ENCODE measurements at places on chromosomes 12 and 14.
A peak's percentile ranks its signal among the peaks of the same experiment; 100 is the strongest.

DNA sequence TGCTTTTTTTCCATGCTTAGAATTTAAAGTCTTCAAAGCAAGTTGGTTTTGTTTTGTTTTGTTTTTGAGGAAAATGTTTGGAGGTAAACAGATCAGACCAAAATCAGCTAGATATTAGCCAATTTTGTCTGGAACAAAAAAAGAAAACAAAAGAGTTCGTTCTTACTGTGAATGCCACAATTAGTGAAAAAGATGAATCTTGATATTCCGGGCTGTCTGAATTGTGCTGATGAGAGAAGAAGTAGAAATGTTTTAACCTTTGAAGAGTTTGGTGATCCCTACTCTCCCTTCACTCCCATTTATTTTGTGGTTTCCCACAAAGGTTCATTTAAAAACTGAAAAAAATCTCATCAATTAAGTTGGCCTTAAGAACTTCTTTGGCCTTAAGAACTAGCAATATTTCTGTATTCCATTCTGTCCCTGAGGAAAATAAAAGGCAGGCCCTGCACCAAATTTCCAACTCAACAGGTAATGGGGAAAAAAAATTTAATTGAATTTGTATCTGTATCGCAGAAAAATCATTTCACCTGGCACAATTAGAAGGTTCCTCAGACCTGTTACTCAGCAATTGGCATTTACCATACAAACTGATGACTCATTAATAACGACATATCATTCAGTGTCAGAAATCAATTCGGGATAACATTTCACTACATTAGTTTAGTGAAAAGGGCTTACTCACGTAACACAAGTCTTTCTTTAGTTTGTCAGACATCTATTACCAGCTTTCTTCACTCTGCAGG, 562 bp upstream of the GLIPR1L2 start:
- DNase-seq, result no peak

- no peak for DNase-seq
Observed at GRCh38 chr14:97851428-97851995, 1054.3 kb downstream of the VRK1 start.

DNA sequence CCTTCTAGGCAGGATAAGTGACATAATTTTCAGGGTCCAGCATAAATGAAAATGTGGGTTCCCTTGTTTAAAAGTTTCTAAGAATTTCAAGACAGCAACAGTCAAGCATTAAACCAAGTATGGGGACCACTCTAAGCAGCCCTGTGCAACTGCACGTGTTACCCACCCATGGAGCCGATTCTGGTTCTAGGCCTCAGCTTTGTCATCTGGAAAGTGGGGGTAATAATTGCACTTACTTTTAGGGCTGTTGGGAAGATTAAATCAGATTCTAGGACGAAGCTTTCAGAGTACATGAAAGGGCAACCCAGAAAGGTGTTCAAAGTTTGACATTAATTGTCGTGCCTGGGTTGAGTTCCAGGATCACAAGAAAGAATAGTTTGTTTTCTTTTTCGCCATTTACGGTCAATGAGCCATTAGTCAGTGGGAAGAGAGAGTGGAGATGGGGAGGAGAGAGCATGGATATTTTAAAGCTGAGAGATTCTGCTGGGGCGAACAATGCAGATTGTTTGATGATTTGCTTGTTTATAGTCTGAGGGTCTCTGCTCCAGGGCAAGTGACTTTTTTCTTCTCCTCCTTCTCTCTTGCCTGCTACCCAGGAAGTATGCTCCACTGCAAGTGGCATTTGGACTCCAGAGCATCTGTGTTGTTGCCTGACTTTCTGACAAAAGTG, 10.7 kb upstream of the PPFIBP1 start:
- DNase-seq, result no peak

DNA sequence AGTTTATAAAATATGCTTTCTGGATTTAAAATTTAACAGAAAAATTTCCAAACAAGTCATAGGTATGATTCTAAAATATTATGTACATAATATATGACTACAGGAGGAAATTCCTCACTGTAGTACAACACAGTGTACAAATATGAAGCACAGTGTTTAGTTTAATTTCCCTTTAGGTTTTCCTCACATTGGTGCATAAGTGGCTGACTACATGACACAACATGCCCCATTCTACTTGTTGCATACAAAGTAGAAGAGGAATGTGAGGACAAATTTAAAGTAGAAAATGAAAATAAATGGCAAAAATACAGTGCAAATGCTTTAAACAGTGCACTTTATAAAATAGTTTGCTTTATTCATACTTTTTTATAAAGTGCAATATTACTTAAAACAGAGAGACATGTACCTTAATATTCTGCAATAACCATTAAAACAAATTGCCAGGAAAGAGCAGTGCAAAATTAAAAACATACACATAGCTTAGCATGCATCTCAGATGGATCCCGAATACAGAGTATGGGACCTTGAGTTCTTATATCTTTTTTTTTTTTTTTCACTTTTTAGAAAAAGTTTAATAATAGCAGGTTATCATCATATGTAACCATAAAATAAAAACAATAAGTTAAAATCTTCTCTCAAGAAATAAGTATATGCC, 54.8 kb upstream of the TTC7B start:
- no peak for DNase-seq

DNA sequence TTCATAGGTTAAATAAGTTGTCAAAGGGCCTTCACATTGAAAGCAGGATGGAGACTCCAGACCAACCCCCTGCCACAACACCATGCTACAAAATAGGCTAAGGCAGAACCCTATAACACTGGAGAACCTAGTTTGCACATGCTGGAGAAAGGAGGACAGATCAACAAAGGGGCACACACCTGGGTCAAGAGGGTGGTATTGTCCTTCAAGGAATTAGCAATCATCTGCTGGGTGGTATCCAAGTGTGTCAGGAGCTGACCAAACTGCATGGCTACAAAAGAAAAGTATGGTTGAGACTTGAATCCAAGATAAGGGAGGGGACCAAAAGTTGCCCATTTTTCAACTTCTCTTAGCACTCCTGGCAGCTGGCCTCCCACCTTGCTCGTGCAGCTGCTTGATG, 9.2 kb downstream of the MBD6 start:
- no peak for DNase-seq

GRCh38 chr12:116714175-116714574, 23.7 kb downstream of the SPRING1 start:
- no peak for DNase-seq

- no peak for DNase-seq
Observed at GRCh38 chr12:6866163-6866919, 990 bp upstream of the TPI1 start.

DNA sequence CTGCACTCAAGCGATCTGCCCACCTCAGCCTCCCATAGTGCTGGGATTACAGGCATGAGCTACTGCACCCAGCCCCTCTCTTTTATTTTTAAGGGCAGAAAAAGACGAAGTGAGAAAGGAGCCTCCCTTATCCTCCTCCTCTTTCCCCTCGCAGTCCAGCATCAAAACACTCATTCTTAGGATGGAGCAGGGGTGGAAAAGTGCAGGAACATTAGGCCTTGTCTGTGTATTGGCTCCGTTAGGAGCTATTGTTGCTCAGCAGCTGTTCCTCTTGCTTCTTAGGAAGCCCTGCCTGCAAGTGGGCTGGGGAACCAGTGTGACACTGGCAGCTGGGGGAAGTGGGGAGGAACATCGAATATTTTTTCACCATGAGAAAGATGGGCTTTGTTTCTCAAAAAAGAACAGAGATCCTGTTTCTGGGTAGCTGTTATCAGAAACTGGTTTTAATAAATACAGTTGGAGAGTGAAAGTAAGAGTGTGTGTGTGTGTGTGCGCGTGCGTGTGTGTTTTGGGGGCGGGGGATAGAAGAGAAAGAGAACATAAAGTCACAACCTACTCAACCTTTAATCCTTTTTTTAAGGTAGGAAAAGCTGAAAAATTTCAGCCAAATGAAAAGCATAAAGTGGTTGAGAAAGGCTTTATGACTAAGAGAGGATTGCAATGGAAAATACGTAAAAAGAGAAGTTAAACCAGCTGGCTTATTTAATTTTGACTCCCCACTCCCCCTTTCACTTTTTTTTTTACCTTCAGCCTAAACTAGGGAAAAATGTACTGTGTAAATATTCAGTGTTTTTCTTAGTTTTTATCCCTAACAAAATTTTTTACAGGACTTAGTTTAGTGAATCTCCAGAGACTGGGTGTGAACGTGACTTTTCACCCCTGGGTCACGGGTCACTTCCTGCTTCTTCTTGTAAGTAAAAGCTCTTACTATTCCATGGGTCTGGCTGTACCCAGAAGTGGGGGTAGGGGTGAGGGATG, 197.2 kb upstream of the PLEKHG7 start:
- DNase-seq, result peak; percentile 34

DNA sequence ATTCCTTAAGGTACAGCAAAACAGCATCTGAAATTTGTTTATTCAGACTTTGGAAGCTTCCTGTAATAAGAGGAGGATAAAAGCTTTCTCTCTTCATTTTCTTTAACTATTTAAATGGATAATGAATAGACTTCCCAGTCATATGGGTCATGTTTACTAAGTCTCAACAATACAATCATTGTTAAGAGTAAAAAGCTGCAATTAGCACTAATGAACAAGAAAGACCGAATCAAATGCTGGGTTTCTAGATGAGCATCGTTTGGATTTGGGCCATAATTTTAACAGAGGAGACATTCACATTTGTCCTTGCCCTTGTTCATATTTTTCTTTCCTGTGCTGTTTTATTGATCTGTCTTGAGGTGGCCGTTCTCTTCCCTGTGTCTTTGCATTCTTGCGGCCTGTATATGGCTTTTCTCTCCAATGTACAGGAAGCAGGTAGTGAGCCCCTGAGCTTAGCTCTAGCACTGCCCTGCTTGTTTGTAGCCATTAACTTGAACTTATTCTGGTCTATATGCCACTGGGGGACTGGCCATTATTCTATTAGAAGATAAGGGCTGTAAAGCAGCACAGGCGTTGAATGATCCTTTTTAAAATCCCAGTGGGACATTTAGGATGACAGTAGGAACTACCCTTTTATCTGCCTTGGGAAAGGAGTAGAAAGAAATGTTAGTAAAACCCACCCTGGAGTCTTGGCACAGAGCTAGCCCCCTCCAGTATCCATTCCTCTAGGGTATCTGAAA, 34.6 kb downstream of the ABHD12B start:
- no peak for DNase-seq

DNA sequence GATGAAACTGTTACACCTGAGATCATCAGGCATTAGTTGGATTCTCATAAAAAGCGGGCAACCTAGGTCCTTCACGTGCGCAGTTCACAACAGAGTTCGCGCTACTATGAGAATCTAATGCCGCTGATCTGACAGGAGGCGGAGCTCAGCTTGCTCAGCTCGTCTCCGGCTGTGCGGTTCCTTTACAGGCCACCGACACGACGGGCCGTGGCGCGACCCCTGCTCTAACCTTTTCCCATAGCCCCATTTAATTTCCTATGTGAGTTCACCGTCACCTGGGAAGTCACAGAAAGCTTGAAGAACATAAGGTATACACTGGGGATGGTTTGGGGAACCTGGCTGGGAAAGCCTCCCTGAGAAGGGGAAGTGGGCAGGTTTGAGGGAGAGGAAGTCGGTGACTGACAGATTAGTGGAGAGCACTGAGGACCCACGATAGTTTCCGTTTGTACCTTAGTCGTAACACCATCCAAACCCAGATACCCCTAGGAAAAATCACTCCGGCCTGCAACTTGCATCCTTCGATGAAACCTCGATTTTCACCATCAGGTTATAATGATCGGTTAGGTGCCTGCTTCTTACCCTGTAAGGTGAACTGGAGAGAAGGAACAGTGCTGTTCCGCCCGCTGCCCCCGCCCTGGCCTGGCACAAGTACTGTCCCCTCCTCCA, 2.8 kb upstream of the AAAS start:
- peak; percentile 30 for DNase-seq

- no peak for DNase-seq
Observed at GRCh38 chr14:24074625-24075484, 3.5 kb downstream of the CPNE6 start.

GRCh38 chr12:105455261-105455660, 124.8 kb downstream of the C12orf75 start:
- no peak for DNase-seq

GRCh38 chr12:22211128-22211527, 123.4 kb downstream of the ST8SIA1 start:
- no peak for DNase-seq

GRCh38 chr12:106791531-106791930, 17.0 kb downstream of the RIC8B start:
- DNase-seq, result no peak

DNA sequence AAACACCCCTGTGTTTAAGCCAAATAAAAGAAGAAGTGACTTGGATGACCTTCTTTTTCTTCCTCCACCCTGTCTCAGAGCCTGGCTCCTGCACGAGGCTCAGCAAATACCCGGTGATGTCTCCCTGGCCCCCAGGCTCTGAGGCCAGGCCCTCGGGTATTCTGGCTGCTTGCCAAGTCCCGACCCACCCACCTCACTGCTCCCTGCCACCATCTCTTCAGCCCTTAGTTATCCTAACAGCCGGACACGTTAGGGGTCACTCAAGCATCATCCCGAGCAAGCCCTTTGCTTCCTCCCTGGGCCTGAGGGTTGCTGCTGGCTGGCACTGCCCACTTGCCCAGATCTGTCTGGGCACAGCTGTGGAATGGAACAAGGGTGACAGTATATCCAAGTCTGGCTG, 7.2 kb downstream of the RPS6KL1 start:
- no peak for DNase-seq

- DNase-seq, result no peak
Observed at GRCh38 chr12:2543801-2544200, 251.0 kb upstream of the FKBP4 start.

- DNase-seq, result no peak
Observed at GRCh38 chr12:123763093-123763492, 992 bp downstream of the DNAH10 start.

DNA sequence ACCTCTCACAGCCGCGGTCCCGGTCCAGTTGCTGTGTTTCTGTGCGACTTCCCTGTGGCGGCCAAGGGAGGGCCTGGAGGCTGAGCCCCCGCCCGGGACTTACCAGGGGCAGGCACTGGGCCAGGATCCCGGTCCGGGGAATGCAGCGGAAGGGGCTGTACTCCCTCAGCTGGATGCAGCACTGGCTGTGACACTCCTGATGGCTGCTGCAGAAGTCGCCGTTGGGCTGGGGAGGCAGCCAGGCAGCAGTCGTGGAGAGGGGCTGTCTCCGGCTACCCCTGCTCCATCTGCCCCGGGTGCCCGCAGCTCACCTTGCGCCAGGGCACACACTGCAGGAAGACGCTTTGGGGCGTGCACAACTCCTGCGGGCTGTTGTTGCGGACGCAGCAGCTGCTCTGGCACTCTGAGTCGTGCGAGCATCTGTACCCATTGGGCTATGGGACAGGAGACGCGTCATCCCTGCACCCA, 6.2 kb downstream of the LRCOL1 start:
- DNase-seq, result no peak

GRCh38 chr14:72612041-72612440, 281.9 kb downstream of the DPF3 start:
- DNase-seq, result no peak

GRCh38 chr14:35969310-35969709, 143.2 kb downstream of the BRMS1L start:
- DNase-seq, result no peak

DNA sequence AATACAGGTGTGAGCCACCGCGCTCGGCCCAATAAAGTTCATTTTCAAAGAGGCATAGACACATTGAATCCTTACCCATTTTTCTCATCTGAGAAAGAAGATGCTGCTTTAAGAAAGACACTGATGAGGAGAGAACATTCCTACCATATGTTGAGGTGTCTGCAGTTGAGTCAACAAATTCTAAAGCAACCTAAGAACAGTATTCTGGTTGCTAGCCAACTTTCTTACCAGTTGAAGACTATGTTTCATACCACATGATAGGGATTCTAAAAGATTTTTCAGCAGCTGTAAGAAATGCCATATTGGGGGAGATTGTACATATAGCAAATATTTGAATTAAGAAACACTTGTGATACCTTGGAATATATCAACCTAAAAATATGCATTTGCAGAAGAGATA, 160.1 kb downstream of the SRGAP1 start:
- DNase-seq, result no peak

- no peak for DNase-seq
Observed at GRCh38 chr14:58822856-58823255, 185.1 kb downstream of the DACT1 start.
